ENCODE measurements at places on chromosomes 12 and 14.

DNA sequence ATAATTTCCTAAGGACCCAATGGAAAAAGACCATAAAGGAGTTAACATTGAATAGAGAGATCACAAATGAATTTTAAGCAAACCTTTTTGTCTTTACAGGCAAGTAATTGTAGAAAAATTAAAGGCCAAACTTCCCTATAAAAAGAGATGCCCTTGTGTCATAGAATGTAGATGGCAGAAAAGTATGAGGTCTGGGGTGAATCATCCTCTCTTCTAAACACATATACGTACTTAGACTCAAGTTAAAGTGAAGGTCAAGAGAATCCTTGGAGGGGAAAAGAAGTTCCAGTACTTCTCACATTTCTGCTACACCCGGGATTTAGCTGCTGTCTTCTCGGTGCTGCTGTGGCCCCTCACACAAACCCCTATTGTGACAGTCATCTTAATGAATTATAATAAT, 116.2 kb upstream of the ARID2 start:
- DNase-seq: no peak

DNA sequence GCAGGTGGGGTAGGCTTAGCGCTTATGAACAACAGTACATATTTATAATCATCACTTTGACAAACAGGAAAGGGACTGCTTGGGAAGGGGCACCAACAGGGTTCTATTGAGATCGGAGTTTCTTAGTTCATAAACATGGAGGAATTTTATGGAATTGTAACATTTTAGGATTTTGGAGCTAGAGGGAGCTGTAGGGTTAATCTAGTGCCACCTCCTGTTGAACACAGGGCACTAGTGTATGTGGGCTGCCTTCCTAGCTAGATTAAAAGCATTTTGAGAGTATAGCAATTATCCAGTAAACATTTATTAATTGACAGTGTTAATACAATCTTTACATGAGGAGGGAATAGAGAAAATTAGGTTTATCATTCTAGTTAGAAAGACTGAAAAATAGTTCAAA, 23.1 kb upstream of the TBC1D30 start:
- DNase-seq: no peak

DNA sequence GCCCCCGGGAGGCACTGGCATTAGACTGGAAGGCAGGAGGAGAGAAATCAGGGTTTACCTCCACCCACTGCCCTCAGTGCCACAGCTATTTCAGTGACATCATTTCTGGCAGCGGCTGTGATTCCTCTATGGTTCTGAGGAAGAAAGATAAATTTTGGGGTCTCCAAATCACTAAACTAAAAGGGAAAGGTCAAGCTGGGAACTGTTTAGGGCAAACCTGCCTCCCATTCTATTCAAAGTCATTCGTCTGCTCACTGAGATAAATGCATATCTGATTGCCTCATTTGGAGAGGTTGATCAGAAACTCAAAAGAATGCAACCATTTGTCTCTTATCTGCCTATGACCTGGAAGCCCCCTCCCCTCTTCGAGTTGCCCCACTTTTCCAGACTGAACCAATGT, 14.0 kb upstream of the CRY1 start:
- DNase-seq: no peak

DNA sequence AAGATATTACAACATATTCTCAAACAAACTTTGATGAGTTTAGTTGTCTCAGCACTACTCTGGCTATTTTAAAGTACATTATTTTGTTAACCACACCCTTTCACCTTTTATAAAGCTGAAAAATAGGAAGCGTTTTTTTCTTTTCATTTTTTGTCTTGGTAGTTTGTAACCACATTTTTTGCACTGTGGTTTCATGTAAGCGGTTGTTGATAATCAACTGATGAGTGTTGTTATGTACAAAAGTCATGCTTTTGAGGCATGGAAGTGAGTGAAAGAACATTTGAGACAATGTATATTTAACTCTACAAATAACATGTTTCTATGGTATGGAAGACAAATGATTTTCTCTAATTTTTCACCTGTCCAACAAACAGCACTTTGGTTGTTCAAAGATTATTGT, 52.1 kb upstream of the ATP2B1 start:
- no peak for DNase-seq

GRCh38 chr14:71659159-71659558, 273.1 kb upstream of the RGS6 start:
- DNase-seq: no peak

GRCh38 chr14:69876848-69877306, 2.3 kb upstream of the SMOC1 start:
- DNase-seq: no peak

DNA sequence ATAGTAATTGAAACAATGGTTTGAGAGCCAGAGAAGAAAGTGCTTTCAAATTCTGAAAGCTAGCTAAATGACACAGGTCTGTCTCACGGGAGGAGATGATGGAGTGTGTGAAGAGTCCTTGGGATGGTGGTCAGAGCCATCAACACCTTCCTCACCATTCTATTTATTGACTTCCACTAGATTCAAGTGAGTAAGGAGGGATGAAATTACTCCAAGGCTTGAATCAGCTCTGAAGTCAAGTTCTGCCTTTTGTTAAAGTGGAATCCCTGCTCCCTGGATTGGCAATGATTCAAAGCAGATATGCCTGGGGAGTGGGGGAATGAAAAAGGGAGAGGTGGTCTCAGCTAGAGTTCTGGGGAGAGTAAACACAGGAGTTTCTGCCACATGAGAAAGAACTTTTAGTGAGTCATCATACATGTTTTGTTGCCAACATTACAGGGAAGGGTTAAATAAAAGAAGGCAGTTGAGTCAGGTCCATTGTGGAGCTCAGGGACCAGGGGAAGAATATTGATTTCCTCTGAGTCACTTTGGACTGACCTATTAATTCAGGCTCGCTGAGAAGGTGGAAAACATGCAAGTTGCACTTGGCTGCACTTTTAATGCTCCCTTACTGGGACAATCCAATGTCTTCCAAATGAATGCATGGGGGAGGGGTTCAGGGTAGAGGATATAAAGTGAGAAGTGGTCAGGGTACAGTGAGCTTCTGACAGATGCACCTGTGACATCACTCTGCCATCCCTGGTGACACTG, 142.7 kb downstream of the TBX5 start:
- DNase-seq: no peak

- no peak for DNase-seq
Measured at GRCh38 chr12:43058616-43059015, 469.1 kb upstream of the PRICKLE1 start.

DNA sequence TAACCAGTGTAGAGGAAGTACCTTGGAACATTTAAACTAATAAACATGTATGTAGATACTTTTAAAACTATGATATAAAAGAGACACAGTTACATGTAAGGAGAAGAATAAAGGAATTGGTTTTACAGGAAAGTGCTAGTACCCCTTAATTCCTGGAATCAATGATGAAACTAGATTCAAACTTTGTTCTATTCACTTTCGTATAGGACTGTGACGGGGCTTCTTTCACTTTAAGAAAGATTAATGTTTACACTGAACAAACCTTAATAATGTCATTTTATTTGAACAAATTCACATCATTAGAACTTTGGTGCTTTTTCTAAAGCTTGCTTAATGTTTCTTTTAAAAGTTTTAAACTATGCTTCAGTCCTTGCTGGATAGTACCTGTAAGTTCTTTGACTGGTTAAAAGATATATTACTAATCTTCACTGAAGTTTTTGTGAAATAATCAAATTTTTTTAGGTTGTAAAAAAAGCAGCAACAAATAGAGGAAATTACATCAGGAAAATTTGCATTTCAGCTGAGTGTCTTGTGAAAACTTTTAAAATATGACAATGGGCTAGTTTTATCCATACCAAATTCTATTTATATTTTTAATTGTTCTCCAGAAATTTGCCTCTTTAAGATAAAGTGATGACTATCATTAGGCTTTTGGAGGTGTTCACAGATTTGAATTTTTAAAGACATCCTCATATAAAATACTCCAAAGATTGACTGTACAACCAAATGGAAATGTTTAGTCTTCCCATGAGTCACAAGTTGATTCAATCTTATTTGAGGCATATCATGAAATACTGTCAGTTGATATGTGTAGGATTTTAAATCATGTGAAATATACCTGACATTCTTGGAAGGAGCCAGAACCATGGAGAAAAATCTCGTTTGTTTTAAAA, 36.2 kb downstream of the PAPOLA start:
- DNase-seq: no peak

DNA sequence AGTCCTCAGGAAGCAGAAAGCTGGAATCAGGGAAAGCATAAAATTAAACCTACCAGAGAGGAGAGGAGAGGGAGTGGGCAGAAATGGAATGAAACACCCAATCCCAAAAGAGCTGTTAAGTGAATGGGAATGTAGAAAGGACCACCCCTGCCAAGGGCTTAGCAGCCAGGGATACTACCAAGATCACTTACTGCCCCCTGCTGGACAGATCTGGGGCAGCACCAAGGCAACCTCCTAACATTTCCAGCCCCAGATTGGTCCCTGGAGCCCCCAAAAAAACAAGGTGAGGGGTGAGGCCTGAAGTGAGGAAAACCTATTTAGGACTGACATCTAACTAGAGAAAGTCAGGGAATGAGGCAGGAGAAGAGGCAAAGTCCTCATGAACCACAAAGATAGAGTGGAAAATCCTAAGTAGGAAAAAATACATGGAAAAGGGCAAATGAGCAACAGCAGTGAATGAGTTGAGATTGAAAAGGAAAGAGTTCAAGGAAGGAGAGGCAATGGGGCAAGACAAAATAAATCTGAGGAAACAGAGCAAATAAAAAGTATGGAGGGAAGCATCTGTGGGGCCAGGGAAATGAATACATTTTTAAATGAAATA, 11.2 kb upstream of the FKBP11 start:
- peak; percentile 91 for DNase-seq

GRCh38 chr12:114916124-114916523, 232.1 kb upstream of the TBX3 start:
- no peak for DNase-seq

- DNase-seq: no peak
Measured at GRCh38 chr14:92607702-92608429, 94.3 kb downstream of the RIN3 start.

DNA sequence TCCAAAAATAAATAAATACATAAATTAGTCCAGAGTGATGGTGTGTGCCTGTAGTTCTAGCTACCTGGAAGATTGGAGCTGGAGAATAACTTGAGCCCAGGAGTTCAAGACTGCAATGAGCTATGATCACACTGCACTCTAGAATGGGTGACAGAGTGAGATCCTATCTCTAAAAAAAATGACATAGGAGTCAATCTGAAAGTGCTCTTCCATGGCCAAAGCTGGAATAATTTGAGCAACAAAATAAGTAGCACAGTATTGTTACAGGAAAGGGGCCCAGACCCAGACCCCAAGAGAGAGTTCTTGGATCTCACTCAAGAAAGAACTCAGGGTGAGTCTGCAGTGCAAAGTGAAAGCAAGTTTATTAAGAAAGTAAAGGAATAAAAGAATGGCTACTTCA, 24.9 kb upstream of the SLC7A8 start:
- no peak for DNase-seq

- no peak for DNase-seq
Measured at GRCh38 chr12:43425361-43425760, 126.6 kb downstream of the ADAMTS20 start.

GRCh38 chr14:33254342-33254741, 315.7 kb downstream of the NPAS3 start:
- DNase-seq: no peak

DNA sequence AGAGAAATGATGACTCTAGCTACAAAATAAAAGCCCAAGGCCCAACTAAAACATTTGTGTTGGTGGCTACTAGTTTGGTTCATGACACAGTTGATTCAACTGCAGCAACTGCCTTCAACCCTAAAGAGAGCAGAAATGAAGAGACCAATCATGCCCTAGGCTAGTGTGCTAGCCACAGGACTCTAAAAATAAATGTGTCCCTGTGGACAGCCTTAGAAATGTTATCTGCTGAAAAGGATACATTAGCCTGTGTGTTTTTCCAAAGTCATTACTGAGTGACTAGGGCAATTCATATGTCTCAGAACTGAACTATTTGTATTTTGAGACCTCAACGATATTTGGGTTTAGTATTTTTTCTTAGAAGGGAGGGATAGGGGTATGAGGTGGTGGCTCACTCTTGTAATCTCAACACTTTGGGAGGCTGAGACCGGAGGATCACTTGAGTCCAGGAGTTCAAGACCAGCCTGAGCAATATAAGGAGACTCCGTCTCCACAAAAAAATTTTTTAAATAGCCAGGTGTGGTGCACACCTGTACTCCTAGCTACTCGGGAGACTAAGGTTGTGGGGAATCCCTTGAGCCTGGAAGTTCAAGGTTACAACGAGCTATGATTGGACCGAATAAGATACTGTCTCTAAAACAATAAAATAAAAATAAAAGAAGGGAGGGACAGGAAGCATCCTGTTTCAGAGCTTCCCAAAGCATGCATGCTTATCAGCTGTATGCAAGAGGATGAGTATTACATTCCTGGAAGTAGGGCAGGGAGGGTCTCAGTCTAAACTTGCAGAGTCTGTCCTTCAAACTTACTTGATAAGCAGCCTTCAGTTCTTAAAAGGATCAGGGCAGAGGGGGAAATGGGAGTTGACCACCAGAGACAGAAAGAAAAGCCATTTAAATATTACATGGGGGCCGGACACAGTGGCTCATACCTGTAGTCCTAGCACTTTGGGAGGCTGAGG, 29.6 kb upstream of the NAP1L1 start:
- no peak for DNase-seq

DNA sequence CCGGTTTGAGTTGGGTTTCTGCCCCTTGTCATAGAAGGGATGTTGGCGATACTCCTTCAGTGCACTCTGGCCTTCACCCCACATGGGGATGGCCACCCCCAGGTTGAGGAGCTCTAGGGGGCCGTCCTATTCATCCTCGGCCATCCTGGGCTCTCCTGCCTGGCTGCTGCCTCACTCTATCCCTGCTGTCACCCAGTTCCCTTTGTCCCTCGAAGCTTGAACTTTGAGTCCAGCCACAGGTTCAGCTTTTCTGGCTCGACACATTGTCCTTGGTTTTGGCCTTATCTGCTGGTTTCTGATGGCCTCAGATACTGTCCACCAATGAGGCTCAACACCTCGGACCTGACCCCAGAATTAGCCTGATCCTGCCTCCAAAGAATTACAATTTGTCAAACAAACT, 58.6 kb downstream of the C14orf132 start:
- DNase-seq: no peak

DNA sequence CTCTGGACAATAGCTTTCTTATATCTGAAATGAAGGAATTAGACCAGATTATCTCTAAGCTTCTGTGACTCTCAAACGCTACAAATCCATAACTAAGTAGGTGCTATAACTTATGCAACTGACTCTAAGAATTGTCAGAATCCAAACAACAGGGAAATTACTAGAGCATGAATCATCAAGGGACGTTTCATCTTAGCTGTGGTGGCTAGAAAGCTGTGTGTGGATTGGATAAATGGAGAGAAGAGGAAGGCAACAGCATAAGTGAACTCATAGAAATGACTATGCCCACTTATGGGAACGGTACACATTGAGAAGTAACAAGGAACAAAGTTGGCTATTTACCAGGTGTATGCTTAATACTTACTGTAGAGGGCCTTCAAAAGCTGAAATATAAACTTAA, 96.0 kb upstream of the NEDD1 start:
- no peak for DNase-seq
